ENCODE measurements at places on chromosomes 16 and 17.

- DNase-seq = no peak
These were observed 92.4 kb downstream of the YPEL2 start for GRCh38 chr17:59423903-59424302.

DNA sequence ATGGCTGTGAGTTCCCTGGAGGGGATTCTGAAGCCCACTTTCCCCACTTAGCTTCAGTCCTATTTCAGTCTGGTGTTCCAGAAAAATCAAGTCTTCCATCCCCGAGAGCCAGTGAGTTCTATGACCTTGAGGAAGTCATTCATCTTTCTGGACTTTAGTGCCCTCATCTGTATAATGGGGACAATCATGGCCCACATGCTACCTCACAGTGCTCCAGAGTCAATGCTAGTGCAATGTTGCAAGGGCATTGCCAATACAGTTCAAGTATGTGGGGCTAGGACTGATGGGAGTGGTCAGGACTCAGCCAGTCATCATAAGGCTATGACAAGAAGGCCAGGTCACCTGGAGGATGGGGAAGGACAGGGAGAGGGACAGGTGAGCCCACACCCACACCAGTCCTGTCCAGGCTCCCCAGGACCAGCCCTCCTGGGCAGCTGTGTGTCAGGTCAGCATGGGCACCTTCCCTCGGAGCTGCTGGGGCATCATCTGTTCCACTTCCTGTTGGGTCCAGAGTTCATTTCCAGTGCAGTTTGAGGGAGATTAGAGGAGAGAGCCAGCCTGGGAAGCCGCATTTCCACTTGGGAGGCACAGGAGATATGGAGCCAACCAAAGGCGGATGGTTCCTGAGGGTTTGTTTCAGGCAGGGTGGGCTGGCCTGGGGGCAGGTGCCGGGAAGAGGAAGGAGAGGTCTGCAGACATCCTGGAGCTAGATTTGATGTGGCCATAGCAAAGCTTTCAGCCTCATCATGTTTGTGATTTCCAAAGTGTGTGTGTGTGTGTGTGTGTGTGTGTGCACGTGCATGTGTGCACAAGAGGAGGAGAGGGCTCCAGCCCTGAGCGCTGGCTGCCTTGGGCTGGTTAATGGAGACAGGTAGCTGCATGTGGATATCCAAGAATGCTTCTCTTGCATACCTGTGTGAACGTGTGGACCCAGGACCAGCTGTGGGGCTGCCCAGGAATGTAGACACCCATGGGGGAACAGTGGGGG, 3.9 kb upstream of the WNT9B start:
- no peak for DNase-seq

DNA sequence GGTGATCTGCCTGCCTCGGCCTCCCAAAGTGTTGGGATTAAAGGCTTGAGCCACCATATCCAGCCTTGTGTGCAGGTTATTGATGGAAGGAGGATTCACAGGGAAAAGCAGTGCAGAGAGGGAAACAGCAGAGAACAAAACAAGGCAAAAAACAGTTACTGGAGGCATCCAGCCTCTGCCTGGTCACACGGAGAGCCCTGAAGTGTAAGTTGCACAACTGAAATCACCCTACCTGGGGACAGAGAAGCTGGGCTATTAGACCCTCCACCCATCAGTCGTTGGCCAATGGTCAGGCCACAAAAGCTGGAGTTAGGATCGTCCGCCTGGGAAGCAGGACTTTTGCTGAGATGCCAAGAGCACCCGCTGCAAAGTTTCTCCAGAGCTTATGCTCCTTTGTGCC, 57.9 kb upstream of the BCO1 start:
- no peak for DNase-seq

GRCh38 chr17:49406421-49407061, 8.1 kb downstream of the PHB1 start:
- DNase-seq = no peak

GRCh38 chr16:50509521-50510341, 38.5 kb upstream of the NKD1 start:
- peak; percentile 39 for DNase-seq

GRCh38 chr17:58020401-58020800, 13.4 kb upstream of the SRSF1 start:
- DNase-seq = no peak

- DNase-seq = no peak
These were observed 12.7 kb downstream of the SCGB1C2 start for GRCh38 chr17:149897-150584.

- DNase-seq = peak; percentile 81
These were observed 43.2 kb downstream of the C16orf82 start for GRCh38 chr16:27109666-27110523.

DNA sequence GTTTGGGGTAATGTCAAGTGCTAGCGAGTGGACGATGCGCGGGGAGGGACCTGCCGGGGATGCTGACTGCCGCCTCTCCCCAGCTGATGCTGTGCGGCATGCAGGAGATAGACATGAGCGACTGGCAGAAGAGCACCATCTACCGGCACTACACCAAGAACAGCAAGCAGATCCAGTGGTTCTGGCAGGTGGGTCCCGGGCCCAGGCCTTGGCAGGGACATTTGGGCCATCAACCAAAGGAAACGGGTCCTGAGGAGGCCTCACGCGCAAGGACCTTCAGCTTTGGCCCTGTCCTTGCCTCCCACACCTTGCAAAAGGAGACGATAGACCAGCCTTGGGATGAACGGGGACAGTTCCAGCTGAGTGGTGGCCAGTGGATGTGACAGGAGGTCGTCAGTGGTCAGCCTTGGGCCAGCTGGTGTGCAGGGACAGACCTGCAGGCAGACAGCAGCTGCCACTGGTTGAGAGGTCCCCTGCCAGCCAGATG, 13.6 kb upstream of the CLEC18A start:
- DNase-seq = no peak

Data from hematopoietic multipotent progenitor cell treated with erythropoietin and hydrocortisone succinate and interleukin-3 and kit ligand, for 4 days (in vitro differentiated cells).